ENCODE measurements at places on chromosomes 3 and 15.
A peak's percentile ranks its signal among the peaks of the same experiment; 100 is the strongest.

GRCh38 chr3:124592658-124593441 lies 137.4 kb upstream of the UMPS start:
- no peak for DNase-seq

- DNase-seq = no peak
Observed at GRCh38 chr15:33679061-33679460, 289.2 kb upstream of the CHRM5 start.

GRCh38 chr15:49379996-49380395 lies 43.0 kb upstream of the FGF7 start:
- no peak for DNase-seq

- DNase-seq = no peak
Observed at GRCh38 chr3:95312650-95313049, 1249.8 kb downstream of the NSUN3 start.

GRCh38 chr15:30827625-30828303 lies 76.0 kb upstream of the FAN1 start:
- no peak for DNase-seq

GRCh38 chr15:88021601-88022000 lies 234.9 kb downstream of the NTRK3 start:
- no peak for DNase-seq

- no peak for DNase-seq
Observed at GRCh38 chr15:80878867-80879250, 99.7 kb downstream of the CEMIP start.

DNA sequence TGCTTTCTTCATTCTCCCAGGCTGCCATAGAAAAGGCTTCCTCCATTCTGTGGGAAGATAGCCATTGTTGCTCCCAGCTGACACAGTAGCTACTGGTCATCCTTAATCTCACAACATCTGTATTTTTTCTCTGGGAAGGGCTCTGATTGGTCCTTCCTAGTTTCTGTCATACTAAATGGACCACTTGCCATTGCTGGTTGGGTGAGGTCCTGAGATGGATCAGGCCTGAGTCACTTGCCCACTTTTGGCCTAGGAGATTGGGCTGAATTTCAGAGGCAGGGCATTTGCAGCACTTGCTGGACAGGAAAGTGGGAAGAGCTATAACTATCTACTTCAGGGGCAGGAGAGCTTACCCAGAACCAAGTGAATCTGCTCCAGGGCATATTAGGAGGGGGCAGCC lies 106.5 kb upstream of the PROK2 start:
- no peak for DNase-seq

GRCh38 chr15:85367741-85368140 lies 12.7 kb upstream of the AKAP13 start:
- no peak for DNase-seq

DNA sequence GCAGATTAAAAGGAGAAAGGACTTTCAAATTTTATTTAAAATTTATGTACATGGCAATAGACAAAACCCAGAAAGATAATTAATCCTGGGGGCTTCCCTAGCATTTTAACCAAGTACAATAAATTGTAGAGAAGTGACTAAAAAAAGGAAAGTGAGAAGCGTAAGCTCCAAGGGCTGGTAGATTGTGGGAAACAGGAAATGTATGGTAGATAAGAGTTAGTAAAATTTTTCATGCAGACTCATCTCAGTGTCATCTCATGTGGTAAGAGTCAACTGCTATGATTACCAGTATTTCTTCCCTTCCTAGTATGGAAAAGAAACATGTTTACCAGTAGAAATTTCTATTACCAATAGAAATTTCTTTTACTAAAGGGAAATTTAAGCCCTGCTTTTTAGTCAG lies 464.3 kb upstream of the AGTR1 start:
- DNase-seq = no peak

GRCh38 chr3:77039606-77040171 lies at the start of gene ROBO2:
Gene ROBO2 (plus strand): TSS chr3:77040099. CDS start chr3:77040786, 687 bp downstream.
- peak; percentile 85 for DNase-seq

DNA sequence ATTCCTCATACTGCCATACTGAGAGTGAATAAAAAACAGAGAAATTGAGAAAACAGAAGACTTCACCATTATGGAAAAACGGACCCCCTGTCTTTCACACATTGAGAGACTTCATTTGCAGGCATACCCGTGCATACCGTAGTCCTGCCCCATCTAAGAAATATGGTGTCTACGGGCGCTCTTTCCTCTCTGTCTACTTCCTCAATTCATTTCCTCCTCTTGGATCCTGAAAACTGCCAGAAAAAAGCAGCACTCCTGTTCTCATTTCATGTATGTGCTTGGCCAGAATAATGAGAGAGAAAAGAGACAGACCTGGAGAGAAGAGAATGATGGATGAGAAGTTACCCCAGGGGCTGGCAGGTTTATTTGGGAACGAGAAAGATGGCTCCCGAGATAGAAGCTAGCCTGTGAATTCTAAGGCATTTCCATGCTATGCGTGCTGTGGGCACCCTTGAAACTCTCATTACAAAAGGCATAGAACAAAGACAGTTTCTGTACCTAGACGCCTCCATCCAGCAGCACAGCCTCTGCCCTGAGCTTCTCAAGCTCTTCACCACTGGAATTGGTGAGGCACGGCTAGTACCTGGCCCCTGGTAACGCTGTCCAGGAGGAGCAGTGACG lies 62.5 kb upstream of the EPHB3 start:
- DNase-seq = no peak

DNA sequence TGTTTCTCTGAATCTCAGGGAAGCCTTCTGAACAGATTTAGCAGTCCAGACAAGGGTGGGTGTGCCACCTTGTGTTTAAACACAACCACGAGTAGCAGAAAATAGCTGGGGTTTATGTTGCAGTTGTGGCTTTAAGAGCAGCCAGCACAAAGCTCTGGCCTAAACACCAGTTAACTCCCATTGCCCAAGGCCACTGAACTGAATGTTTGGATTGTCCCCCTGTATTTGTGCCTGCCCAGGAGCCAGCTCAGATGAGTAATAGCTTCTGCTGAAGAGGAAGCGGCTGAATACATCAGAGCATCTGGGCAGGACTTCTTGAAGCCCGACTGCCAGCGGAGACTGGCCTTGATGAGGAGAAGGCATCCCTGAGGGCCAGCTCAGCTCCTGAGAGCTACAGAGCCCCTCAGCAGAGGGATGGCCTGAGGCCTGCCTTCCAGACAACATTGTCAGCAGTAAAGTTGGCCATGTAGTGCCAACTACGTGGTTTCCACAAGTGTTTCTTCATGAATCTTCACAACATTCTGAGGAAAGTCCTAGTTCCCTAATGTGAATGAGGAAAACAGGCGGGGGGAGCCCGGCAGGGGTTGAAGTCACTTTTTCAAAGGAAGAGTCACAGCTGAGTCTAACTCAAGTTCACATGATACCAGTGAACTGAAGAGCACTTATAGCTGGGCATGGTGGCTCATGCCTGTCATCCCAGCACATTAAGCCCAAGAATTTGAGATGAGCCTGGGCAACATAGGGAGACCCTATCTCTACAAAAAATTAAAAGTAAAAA lies 65.8 kb upstream of the ZBTB38 start:
- DNase-seq = no peak

DNA sequence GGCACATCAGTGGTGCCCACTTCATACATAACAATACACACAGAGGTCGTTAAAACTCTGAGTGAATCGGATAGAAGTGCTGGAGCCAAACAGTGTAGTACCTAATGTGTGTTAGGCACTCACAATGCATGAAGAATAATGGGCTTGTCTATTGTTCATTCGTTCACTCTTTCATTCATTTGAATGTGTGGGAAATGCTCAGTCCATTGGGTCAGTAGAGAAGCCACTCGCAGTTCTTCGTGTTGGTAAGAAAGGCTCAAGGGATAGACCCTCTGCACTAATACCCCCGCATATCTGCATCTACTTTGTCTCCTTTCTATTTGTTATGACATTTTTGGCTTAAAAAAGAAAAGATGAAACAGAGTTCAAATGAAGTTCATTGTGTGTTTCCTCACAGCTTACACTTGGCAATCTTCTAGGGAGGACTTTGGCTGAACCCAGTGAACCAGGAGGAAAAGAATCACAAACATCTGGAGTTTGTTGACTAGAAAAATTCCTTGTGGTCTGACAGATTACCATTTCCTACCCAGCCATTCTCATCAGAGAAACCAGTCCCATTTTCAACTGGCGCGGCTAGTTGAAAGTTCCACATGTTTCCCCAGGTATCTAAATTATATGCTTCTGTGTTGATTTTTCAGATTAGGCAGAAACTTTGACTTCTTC lies 32.8 kb upstream of the MFSD1 start:
- DNase-seq = no peak

DNA sequence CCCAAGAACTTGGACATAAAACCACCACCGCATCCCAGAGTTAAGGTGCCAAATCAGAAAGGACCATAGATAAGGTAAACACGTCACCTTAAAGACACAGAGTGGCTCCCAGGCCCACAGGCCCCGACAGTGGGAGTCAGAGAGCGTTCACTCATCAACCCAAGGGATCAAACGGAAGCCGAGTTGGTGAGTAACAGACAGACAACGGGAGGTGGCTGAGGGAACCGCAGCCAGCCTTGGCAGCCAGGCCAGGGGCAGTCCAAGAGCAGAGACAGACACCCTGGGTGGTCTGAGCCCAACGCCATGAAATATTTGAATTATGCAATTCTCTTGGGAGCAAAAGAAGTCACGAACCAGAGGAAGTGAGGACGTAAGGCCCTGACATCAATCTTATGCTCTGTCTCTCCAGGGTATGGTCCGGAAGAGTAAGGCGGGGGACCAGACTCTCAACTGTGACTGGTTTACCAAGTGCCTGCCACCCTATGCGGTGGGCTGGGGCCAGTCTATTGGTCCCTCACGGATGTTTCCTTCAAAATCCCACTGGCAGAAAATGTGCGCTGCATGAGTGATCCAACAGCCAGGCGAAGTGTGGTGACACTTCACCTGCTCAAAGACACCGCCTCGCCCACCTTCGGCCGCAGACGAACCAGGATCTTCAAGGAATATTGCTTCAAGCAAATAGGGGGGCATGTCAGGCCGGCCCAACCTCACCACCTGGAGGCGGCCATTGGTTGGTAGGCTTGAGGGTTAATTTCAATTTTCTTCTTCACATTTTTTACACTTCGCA lies 34.3 kb downstream of the TMEM44 start:
- peak; percentile 56 for DNase-seq

- no peak for DNase-seq
Observed at GRCh38 chr15:61685534-61685933, 374.7 kb downstream of the VPS13C start.

DNA sequence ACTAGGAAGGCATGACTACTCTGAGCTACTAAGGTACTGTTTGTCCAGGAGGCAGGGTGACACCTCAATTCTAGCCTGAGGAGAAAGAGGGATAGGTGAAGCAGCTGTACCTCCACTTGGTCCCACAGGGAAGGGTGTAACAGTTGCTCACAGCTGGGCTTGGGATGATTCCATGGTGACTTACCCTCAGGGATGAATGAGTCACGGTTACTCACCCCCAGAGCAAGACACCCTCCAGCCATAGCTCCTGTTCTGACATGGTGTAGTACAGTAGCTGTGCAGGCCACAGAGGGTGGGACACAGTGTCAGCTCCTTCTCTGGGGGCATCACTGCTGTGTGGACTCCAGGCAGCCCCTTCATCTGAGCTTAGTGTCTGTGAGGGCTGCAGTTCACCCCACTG lies 868.6 kb upstream of the SEMA6D start:
- DNase-seq = no peak

DNA sequence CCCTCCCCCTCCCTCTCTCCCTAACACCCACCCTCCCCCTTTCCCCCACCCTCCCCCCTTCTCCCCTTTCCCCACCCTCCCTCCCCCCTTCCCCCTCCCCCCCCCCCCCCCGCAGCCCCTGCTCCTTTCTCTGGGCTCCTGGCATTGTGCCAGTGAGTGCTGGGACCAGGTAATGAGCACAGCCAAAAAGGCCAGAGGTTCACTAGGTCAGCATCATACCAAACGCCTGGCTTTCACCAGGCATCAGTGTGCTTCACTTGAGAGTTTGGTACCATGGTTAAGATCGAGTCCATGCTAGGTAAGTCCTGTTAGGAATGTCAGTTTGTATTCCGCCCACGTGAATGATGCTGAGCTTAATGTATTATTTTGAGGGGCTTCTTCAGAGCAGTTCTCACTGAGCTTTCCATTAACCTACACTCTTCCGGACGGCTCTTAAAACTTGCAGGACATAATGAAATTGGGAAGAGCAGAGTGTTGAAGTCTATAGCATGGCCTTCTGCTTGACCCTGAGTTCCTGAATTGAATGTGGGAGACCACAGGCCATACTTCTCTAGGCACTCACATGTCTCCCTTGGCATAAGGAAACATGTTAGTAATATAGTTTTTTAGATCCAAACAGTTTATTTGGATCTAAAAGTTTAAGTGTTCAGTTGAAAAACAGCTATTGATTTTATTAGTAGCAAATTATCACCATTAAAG lies 45.6 kb downstream of the SENP2 start:
- DNase-seq = no peak

- DNase-seq = no peak
Observed at GRCh38 chr3:197782230-197782629, 8.8 kb upstream of the LRCH3 start.

- DNase-seq = no peak
Observed at GRCh38 chr15:89144491-89144890, 56.2 kb downstream of the ABHD2 start.

DNA sequence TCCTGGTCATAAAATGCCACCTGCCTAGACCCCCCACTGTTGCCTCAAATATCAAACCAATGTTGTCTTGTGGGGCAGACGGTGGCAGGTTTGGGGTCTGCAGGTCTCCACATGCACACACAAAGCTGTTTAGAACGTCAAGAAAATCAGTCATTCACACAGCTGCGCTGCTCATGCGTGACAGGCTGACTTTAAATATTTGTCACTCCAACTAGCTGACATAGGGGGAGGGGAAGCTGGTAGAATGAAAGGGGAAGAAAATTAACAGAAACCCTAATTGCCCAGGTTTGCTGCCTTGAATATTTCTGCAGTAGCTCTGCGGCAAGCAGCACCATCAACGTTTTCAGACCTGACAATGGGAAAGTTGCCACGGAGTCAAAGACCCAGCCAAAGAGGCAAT lies 201.8 kb downstream of the ABHD5 start:
- DNase-seq = no peak

- DNase-seq = no peak
Observed at GRCh38 chr3:131846296-131846924, 188.4 kb downstream of the CPNE4 start.

DNA sequence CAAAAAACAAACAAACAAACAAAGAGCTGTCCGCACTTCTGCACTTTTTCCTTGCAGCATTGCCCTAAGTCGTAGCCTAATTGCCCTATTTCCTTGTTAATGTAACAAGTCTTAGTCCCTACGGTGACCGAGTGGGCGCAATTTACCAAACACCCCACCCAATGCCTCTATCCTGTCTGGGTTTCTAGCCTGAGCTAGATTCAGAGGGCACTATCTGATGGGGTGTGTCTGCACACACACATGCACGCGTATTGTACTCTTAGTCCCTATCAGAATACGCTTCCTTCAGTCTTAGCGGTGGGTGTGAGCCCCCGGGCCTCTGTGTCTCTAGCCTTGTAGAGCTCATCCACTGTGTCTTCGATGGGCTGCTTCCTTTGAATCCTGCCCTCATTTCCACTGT lies 125.9 kb upstream of the DLG1 start:
- no peak for DNase-seq

Data from BE2C (cell line).